Activated T-helper 1 cell treated with Interleukin-2 at 50 U/mL for 16 hours (primary cell): ENCODE measurements at places on chromosomes 6 and 20.

- DNase-seq = no peak
Measured at GRCh38 chr6:133761706-133762105, 127.2 kb upstream of the TCF21 start.

DNA sequence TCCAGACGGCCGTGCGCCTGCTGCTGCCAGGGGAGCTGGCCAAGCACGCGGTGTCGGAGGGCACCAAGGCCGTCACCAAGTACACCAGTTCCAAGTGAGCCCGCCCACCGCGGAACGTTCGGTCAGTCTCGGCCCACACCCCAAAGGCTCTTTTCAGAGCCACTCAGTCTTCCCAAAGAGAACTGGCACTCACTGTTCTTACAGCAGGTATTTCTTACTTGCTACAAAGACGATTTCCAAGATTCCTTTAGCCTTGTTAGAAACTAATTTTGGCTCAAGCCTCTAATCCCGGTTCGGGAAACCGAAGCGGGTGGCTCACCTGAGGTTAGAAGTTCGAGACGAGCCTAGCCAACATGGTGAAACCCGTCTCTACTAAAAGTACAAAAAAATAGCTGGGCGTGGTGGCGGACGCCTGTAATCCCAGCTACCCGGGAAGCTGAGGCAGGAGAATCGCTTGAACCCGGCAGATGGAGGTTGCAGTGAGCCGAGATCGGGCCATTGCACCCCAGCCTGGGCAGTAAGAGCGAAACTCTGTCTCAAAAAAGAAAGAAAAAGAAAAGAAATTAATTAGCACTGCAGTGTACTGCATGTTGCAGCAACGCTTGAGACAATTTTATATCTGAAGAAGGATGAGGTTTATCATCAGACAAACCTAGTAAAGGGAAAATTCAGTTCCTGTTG lies 73.1 kb downstream of the OR2B2 start:
- DNase-seq = no peak

GRCh38 chr20:11429168-11429567 lies 488.5 kb upstream of the BTBD3 start:
- no peak for DNase-seq

DNA sequence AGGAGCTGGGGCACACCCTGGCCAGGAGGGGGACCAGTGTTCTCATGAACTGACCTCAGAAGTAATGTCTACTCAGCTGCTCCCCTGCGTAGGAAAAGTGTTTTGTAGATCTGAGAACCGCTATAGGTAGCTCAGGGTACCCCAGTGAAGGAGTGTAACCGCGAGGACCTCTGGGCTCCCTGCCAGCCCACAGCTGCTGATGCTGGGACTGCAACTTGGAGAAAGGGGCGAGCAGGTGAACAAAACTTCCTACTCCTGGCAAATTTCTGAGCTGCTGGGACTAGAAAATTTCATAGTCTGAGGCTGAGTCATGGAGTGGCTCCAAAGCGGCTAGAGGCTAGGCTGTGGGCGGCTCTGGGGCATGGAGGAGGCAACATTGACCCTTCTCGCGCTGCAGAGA lies 51.9 kb downstream of the PYGB start:
- DNase-seq = no peak

- no peak for DNase-seq
Measured at GRCh38 chr6:106745824-106746582, 116.6 kb downstream of the QRSL1 start.

DNA sequence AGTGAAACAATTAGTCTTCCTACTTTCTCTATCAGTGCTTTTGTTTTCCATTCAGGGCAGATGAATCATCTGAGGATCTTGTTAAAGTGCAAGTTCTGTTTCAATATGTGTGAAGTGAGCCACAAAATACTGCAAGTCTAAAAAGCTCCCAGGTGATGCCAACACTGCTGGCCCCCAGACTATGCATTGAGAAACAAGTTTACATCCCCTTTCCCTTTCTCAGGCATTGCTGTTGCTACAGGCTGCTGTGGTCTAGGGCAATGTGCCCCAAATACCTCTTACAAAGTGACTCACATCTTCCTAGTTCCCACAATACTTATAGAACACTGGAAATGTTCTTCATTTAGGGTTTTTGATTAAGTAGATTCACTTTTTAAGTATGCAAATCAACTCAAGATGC lies 31.8 kb downstream of the ABRACL start:
- no peak for DNase-seq

DNA sequence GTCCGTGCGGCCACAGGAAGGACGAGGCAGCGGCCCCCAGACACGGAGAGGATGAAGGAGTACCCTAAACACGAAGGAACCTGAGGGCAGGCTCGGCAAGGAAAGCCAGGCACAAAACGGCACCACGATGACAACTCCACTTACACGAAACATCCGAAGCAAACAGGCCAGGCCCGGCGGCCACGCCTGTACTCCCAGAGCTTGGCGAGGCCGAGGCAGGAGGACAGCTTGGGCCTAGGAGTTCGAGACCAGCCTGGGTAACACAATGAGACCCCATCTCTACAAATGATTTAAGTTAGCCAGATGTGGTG lies 13.4 kb downstream of the KCNQ2 start:
- no peak for DNase-seq

GRCh38 chr6:120005292-120005976 lies 655.9 kb upstream of the MAN1A1 start:
- no peak for DNase-seq

DNA sequence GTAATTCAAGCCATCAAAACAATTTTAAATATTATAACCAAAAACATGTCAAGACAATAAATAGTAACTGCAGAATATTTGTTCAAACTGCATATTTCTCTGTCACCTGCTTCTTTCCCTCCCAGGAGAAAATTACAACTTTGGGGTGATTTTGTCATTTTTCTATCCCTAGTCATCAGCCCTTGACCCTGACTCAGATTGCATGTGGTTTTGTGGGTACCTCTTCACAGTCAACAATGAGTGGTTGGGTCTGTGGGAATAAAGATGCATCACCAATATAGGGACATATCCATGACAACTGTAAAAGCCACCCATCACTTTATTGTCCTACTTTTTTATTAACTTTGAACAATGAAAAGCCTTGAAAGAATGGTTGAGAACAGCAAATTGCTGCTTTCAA lies 7.3 kb downstream of the COL10A1 start:
- no peak for DNase-seq

DNA sequence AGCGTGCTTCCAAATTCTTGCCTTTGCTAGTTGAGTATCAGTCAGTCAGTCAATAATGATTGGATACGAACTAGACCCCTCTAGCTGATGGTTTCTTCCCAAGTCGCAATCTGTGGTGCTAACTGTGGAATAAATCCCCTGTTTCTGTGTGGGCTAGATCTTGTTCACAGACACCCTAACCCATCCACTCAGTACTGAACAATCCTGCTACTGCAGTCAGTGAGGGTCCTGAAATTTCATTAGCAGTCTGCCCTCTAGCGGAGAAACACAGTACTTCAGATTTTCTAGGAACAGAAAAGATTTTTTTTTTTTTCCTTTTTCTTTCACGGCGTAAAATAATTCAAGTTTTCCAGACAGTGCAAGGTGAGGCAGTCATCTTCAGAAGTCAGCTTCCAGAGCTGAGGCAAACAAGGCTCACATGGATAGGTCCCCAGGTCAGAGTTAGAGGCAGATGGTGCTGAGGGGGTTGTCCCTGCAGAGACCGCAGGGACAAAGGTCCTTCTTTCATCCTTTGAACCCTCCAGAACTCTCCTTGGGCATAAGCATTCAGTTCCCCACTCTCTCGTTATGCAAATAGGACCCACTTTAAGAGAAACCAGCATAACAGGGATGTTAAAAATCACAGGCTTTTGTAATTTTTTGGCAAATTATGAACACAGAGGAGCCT lies 119.6 kb downstream of the SCML4 start:
- DNase-seq = no peak

DNA sequence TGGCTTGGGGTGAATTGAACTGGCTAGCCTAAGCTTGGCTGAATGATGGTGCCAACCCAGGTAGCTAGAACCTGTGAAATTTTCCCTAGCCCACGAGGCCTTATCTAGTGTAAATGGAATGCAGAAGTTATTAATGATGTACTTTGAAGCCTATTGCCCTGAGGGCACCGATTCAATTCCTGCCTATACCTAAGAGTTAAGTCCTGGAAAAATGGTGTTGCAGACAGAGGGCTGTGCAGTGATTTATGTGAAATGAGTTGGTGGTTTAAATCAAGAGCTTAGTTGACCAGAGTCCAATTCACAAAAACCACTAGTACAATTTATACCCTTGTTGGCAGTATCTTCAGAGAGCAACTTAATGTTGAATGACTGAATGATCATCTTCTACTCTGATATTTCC lies 373.8 kb upstream of the JAG1 start:
- DNase-seq = no peak

GRCh38 chr6:43923376-43924221 lies 153.6 kb downstream of the VEGFA start:
- no peak for DNase-seq

DNA sequence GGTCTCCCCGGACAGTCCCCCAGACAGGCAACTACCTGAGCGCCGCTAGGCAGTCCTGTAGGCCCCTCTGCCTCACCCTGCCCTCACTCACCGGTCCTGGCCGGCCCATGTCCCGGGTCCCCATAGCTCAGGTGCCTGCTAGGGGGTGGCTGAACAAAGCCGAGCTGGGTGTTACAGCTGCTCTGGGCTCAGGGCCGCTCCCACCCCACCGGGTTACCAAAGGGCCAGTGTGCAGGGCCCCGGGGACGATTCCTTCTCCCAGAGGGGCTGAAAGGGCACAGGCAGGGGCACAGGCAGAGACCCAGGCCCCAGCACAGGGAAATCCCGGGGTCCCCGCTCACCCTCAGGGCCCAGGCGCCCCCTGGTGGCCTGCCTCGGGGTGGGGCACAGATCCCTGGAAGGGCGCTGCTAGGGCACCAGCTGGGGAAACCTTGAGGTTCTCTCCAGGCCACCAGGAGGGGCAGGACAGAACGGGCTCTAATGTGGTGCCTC lies 118.4 kb downstream of the GRM4 start:
- peak; percentile 37 for DNase-seq

GRCh38 chr20:32007787-32008616 lies 2.2 kb upstream of the CCM2L start:
- no peak for DNase-seq

DNA sequence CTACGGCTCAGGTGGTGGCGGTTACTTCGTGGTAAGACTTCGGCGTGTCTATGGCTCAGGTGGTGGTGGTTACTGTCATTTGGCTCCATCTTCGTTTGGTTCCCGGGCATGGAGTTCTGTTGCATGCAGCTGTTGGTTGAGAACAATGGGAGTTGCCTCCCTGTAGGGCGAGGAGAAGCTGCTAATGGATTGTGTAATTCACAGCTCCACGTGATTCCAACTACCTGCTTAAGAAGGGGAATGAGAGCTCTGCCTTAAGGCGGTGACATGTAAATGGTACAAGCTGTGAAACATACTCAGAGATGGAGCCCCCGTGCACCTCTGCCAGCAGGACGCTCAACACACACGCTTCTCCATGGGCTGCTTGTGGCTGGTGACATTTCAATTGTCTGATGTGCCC lies 12.4 kb upstream of the DACT2 start:
- DNase-seq = no peak

DNA sequence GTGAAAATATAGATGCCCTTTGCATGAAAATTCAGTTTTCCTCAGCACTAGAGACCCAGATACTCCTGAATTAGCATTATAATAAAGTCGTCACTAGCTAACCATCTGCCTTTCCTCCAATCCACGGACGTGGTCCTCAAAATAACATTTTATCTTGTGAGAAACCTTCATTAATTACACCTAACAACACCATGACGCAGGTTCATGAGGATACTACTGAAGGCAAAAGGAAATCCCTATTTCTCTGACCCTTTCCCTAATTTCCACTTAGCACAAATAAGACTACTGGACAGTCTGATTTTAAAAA lies 1.3 kb upstream of the PNISR start:
- no peak for DNase-seq

GRCh38 chr20:62487561-62488354 lies 12.0 kb upstream of the GATA5 start:
- no peak for DNase-seq

GRCh38 chr20:60935971-60936370 lies 316.1 kb upstream of the CDH4 start:
- no peak for DNase-seq

DNA sequence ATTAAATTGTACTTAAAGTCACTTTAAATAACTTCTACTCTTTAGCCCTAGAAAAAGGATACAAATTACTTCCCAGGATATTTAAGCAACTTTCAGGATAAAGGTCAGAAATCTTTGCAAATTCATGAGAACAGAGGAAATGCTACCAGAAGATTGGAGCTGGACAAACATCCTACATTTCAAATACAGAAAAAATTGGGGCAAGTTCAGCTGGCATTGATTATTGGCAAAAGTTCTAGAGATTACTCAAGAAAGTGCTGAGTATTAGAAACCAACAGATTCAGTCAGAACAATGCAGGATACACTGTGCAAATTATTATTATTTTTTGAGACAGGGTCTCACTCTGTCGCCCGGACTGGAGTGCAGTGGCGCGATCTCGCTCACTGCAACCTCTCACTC lies 6.0 kb downstream of the SLC22A23 start:
- no peak for DNase-seq
